ENCODE measurements at places on chromosomes 16 and 17.

DNA sequence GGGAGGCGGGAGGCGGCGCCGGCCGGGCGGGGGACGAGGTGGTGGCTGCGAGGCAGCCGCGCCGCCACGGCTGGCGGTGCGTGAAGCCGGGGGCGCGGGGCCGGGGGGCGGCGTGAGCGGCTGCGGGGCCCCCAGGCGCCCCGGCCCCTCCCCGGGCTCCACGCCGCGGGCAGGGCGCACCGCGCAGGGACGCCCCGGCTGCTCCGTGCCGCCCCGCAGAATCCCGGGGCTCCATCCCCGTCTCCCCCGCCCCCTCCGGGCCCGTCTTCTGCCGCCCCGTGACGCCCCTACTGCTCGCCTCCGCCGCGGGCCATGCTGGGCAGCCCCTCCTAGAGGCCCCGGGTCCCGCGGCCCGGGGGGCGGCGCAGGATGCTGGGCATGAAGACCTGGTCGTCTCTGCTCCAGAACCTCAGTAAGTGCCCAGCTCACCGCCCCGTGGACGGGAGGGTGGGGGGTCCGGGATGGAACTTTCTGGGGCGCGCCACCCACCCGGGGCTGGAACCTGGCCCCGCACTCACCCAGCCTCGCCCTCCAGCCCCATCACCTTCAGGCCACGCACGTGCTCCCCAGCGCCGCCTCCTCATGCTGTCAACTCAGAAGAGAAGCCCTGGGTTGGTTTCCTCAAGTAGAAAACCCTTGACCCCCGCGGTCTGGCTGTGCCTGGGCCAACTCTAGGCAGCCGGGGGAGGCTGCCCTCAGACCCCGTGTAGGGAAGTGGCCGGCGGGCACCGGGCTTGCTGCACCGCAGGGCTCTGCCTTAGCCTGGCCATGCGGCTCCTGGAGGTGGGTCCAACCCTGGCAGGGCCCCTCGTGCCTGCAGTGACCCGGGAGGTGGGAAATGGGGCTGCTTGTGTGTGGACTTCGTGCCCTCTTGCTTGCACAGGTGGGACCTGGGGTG is 150.2 kb upstream of the GSE1 start:
- DNase-seq = no peak

DNA sequence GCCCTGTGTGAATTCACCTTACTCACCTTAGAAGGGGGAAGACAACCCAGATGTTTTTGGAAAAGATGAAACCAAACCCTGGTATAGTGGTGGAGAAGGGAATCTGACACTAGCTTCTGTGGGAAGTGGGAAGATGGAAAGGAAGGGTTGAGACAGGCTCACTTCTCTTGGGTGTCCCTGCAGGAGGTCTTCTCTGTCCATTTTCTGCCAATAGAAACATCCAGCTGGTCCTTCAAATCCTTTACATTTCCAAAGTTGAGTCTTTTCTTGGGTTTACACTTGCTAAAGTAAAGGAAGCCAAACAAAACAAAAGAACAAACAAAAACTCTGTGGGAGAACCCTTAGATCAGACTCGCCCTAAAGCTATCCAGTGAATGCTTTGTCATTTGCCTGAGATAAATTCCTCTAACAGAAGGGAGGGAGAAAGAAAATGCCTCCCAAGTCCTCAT is 10.2 kb downstream of the HOXB1 start:
- no peak for DNase-seq

- DNase-seq = no peak
These were observed 114.1 kb upstream of the RPL38 start for GRCh38 chr17:74089380-74089779.

- DNase-seq = no peak
These were observed 58.2 kb downstream of the MYH11 start for GRCh38 chr16:15798671-15799070.

Data from astrocyte of the cerebellum (primary cell).